ENCODE measurements at places on chromosomes 4 and X. TPM values are rescaled to one million over a fixed set of nuclear protein-coding genes. Genes with fewer than 3 reads are reported as not detected.
A peak's percentile ranks its signal among the peaks of the same experiment; 100 is the strongest.

EMCN gene
- not detected for polyA plus RNA-seq

BEX1 gene
- 157 TPM for polyA plus RNA-seq

F9 gene
- polyA plus RNA-seq = not detected

MAGEC2 gene
- not detected for polyA plus RNA-seq

VSIG4 gene
- polyA plus RNA-seq = not detected

STK26 gene
- polyA plus RNA-seq = 57.9 TPM

ADGRG4 gene
- polyA plus RNA-seq = not detected

DNA sequence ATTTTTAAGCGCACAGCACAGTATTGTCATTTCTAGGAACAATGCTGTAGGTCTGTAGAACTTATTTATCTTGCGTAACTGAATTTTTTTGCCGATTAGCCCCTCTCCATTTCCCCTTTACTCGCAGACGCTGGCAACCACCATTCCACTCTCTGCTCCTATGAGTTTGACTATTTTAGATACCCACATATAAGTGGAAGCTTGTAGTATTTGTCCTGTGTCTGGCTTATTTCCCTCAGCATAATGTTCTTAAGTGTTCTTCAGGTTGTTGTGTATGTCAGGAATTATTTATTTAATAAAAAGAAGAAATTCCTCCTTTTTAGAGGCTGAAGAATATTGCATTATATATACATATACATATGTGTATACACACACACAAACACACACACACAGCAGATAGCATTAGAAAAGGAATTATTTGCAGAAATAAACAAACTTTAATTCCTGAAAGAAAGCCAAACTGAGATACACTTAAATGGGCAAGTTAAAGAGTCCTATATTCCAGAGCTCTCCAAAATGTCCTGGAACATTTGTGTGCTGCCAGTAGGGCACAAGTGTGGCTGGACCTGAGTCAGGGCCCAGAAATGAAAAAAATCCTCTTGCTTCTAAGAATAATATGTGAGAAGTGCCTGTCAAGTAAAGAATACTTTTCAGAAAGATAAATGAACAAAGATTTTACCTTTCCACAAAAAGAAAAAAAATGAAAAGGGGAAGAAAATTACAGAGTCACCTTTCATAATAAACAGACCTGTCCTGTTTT is 4.5 kb upstream of the ZNF330 start:
- DNase-seq = no peak

GRCh38 chrX:13131396-13132137 is 87.1 kb upstream of the FAM9C start:
- DNase-seq = peak; percentile 7

DNA sequence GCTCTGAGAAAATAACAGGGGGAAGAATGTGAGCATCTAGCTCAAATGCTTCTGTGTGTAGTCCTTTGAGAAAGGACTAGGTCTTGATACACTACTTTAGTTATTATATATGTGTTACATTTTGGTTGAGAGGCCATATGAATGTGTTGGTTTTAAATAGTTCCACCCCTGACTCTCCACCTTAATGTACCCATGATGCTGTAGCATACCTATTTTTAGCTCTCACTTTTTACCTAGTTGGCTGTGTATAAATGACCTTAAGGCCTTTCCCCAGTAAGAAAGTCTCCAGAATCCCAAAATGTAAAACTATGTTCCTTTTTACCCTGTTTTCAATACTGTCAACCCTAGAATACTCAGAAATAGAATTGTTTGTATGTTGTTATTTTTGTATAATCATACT is 20.0 kb upstream of the NPNT start:
- no peak for DNase-seq

DNA sequence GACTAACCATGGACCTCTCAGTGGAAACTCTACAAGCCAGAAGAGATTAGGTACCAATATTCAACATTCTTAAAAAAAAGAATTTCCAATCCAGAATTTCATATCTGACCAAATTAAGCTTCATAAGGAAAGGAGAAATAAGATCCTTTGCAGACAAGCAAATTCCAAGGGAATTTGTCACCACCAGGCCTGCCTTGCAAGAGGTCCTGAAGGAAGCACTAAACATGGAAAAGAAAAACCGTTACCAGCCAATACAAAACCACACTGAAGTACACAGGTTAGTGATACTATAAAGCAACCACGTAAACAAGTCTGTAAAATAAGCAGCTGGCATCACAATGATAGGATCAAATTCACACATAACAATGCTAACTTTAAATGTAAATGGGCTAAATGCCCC is 156.6 kb downstream of the FAM13A start:
- DNase-seq = no peak

DNA sequence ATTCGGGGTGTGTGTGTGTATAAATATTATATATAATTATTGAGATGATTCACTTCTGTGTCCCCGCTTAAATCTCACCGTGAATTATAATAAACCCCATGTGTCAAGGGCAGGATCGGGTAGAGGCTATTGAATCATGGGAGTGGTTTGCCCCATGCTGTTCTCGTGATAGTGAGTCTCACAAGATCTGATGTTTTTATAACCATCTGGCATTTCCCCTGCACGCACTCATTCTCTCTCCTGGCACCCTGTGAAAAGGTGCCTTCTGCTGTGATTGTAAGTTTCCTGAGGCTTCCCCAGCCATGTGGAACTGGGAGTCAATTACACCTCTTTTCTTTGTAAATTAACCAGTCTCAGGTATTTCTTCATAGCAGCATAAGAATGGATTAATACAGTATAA is 851.4 kb upstream of the AGA start:
- no peak for DNase-seq

DNA sequence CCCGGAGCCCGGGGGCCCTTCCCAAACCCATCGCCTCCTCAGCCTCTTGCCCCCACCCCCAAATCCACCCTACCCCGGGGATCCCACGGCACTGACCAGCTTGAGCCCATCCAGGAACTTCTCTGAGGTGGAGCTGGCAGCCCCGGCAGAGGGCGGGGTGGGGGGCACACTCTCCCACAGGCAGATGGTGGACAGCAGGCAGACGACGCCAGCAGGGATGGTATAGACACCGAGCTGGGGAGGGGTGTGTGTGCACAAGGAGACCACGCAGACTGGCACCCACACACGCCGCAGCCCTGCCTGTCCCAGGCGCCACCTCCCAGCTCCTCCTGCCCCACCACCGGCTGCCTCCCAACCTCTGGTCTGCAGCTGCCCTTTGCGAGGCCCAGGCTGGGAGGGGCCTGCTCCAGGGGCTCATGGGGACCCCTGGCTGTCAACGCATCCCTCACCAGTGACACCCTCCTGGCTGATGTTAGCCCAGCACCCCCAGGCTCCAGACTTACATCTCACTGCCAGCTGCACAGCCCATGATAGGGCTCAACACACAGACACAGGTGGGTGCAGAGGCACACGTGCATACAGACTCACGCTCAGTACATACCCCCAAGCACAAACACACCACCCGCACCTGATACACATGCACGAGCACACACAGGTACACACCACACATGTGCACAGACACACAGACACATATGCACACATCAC is 4.2 kb downstream of the SLC49A3 start:
- no peak for DNase-seq

DNA sequence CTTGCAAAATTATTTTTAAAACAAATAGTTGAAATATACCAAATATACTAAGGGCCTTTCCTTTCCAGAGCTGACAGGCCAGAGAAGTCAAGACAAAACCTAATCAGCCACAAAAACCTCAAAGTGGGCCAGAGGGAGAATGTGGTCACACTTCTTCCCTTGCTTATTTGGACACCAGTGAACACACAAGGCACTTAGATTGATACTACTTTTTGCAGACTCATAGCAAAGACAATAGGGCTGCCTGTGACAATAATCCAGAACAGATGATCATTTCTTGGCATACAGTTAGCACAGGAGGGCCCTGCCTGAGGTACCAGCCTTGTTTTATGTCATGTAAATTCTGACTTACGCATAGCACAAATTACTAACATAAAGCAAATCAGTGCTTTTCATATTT is 215.7 kb upstream of the NEIL3 start:
- DNase-seq = no peak

DNA sequence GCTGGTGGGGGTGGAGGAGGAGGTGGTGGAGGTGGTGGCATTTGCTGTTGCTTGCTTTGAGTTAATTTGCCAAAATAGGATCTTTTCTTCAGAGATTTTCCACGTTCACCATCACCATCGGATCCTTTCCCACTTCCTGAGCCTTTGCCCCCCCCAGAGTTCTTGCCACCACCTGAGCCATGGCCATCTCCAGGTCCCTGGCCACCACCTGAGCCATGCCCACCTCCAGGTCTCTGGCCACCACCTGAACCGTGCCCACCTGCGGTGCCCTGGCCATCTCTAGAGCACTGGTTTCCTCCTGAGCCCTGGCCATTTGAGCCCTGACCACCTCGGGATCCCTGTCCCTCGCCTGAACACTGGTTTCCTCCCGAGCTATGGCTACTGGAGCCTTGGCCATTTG is 1.9 kb downstream of the IRS4 start:
- DNase-seq = no peak

DNA sequence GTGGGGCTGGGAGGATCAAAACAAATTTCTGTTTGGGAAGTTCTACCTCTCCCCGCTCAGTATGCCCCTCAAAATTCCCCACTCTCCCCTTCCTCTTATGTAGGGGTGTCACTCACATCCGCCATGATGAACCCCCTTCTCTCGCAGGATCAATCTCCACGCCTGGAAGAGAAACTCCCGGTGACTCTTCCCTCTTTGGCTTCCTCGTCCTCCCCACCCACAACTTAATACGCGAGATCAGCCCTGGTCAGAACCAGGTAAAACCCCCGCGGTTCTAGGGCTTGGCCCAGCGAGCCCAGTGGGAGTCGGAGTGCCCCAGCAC is 427 bp downstream of the LAMTOR3 start:
- no peak for DNase-seq

- DNase-seq = no peak
Observed at GRCh38 chrX:102866981-102867656, 70.0 kb upstream of the RAB40AL start.

GRCh38 chr4:85724791-85725563 is 250.0 kb downstream of the ARHGAP24 start:
- DNase-seq = no peak

- DNase-seq = peak; percentile 37
Observed at GRCh38 chr4:8015512-8015911, 75.9 kb upstream of the AFAP1 start.

DNA sequence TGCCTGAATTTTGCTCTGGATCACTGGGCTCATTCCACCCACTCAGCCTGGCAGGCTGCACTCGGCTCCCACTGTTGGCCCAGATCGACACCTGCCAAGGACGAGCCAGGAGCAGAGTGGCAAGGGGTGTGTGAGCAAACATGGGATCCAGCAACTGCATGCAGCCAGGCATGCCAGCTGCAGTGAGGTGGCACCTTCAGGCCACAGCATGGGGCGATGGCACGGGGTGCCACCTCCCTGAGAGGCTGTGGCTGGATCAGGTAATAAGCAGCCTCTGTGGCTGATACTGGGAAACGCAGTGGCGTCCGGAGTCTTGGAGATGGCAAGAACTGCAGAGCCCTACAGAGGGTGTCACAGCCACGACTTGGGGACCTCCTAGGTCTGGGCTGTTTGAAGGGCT is 244.5 kb upstream of the FSTL5 start:
- no peak for DNase-seq

DNA sequence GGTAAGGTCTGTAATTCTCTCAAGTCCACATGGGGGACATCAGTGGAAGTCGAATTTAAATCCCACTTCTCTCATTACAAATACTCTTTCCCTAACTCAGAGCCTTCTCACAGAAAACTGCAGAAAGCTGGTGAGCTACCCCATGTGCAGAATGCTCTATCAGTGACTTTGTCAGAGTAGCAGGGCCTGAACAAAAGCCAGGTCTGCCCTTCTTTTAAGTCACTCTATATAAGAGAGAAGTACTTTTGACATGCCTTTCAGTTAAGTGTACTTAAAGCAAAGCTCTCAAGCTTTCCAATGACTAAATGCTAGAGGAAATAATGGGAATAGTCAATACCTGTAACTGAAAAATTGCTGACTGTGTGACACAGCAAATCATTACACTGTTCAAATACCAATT is 323.1 kb downstream of the KCNIP4 start:
- no peak for DNase-seq

DNA sequence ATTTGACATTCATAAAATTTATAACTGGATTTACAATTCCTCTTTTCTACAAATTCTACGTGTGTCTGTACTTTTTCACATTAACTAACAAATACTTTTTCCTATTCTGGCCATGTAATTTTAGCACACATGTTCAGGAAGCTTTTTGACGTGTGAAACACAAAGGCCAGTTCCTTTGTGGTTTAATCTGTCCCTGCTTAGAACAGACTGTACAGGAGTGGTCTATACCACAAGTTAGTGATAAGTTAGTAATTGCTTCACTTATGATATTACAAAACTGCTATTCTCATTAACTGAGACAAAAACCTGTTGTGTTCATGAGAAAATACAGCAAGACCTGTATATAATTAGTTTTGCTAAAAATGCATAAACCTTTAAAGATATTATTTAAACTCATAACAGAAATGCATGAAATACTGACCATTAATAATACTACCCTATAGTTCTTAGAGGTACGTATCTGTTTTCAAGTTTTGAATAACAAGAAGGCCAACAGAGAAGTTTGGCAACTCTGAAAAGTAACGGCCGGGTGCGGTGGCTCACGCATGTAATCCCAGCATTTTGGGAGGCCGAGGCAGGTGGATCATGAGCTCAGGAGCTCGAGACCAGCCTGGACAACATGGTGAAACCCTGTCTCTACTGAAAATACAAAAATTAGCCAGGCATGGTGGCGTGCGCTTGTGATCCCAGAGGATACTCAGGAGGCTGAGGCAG is 13.7 kb upstream of the AREG start:
- DNase-seq = no peak

All from GM23338 (cell line).